ENCODE measurements at places on chromosomes 13 and 19.

- H3K27me3 ChIP-seq = peaks cover 78% of the 10 kb centered on the region
- no peak for DNase-seq
- peaks cover 5% of the 10 kb centered on the region for H3K4me1 ChIP-seq
- no peak overlapping the region for H3K27ac ChIP-seq
Measured at GRCh38 chr13:112067871-112068539, 1.1 kb downstream of the SOX1 start.

DNA sequence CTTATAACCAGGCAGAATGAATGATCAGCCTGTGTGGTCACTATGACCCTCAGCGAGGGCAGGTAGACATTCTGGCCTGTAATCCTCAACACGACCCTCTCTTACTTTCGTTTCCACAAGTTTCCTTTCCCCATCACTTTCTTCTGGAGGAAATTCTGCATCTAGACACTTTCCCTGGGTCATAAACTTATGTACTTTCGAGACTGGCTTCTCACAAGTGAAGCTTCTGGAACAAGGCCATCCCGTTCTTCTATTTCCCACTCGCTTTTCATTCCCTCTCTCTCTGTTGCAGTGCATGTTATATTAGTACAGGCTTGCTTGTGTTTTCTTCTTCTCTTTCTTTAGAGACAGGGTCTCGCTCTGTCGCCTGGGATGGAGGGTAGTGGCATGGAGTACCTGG lies 23.1 kb upstream of the KL start:
- peaks cover 3% of the 10 kb centered on the region for H3K27me3 ChIP-seq
- no peak overlapping the region for H3K4me3 ChIP-seq
- no peak for DNase-seq
- peaks cover 5% of the 10 kb centered on the region for H3K4me1 ChIP-seq

- no peak overlapping the region for H3K27ac ChIP-seq
- no peak for DNase-seq
- H3K36me3 ChIP-seq = no peaks in the 10 kb centered on the region
Measured at GRCh38 chr19:3441089-3441985, 39.0 kb downstream of the SMIM24 start.

DNA sequence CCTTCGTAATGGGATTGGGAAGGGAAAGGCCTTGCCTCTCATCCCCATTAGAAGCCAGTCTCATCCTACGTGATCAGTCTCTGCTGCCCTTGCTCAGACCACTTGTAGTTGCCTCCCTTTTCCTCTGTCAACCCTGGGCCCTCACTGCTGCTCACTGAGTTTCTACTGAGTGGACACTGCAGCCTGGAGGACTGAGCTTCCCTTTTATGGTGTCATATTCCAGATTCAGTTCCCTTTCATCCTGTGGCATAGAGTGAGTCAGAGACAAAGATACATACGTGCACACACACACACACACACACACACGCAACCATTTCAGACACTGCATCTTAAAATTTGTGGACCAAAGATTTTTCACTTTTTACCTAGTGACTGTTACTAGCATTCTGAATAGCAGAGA lies 56.6 kb downstream of the COG3 start:
- H3K4me3 ChIP-seq = no peak overlapping the region
- peaks cover 53% of the 10 kb centered on the region for H3K36me3 ChIP-seq
- no peaks in the 10 kb centered on the region for H3K27me3 ChIP-seq
- DNase-seq = no peak
- no peak overlapping the region for H3K27ac ChIP-seq
- peaks cover 6% of the 10 kb centered on the region for H3K4me1 ChIP-seq

DNA sequence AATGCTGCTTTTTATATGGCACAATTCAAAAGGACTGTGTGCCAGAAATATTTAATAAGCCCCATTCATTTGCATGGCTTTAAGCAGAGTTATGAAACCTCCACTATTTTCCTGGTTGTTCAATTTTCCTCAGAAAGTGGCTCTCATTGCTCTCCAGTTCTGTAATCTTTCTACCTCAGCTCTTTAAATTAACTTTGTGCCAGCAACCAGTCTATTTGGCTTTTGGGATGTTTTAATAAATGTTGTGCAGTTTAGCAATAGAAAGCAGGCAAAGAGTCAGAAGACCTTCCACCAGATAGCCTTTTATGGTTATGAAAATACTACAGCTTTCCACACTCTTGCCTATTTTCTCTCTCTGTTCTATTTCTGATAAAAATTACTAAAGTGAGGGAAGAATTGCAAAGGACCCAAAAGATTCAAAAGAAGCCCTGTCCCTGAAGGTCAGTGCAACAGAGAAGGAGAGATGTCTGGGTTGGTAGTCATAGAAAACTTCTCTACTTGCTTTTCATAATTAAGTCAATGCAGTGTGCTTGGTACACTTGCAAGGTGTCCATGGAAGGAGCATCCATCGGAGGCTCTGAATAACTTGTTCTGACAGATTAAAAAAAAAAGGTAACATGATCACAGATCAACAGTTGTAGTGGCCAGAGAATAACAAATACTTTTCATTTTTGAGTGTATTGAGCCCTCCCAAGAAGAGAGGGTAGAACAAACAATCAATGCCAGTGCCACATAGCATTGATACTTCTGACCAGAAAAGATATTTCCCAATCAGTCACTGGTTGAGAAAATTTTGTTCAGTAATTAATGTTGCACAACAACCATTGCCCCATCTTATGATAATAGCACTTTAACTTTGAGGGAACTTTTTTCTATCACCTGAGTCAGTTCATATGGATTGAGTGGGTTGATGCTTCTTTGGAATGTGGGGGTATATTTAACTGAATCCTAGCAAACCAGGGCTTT lies 48.4 kb upstream of the SPRY2 start:
- no peak for DNase-seq
- H3K36me3 ChIP-seq = no peaks in the 10 kb centered on the region
- no peaks in the 10 kb centered on the region for H3K4me1 ChIP-seq
- H3K4me3 ChIP-seq = no peak overlapping the region
- no peak overlapping the region for H3K27ac ChIP-seq
- peaks cover 3% of the 10 kb centered on the region for H3K27me3 ChIP-seq

DNA sequence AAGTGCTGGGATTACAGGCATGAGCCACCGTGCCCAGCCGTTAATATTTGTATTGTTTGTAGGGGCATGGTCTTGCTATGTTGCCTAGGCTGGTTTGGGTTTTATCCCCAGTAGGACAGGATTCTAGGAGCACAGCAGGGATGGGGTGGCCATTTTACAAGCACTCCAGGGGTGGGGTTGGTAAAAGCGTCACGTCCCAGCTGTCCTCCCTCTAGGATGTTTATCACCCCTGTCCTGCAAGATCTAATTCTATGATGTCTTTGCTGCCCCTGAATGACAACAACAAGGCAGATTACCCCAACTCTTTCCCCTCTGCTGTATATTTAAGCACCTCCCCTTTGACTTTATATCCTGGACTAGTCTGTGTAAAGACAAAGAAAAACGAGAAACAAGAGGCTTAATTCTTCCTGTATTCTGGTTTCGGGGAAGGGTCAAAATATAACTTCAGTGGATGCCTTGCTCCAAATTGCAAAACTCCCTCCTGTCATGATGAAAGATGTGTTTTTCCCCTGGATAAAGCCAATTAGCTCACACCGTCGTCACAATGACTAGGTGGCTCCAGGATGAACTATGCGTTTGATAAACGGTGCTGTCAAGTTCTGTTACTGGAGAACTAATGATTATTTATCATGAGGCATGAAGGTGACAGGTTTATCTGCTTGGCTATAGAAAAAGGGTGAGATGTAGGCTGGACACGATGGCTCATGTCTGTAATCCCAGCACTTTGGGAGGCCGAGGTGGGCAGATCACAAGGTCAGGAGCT lies 27.8 kb upstream of the OR1M1 start:
- no peaks in the 10 kb centered on the region for H3K36me3 ChIP-seq
- H3K4me1 ChIP-seq = peaks cover 7% of the 10 kb centered on the region
- H3K27ac ChIP-seq = peak overlapping the region; percentile 98
- no peak for DNase-seq

GRCh38 chr13:98212763-98213162 lies 35.7 kb upstream of the RNF113B start:
- DNase-seq = no peak
- peaks cover 41% of the 10 kb centered on the region for H3K36me3 ChIP-seq
- H3K27ac ChIP-seq = peak overlapping the region; percentile 58
- H3K4me1 ChIP-seq = peaks cover 62% of the 10 kb centered on the region
- no peak overlapping the region for H3K4me3 ChIP-seq
- H3K27me3 ChIP-seq = no peaks in the 10 kb centered on the region

GRCh38 chr13:44302233-44302632 lies 71.4 kb upstream of the SERP2 start:
- DNase-seq = no peak
- H3K4me3 ChIP-seq = no peak overlapping the region
- no peak overlapping the region for H3K27ac ChIP-seq

DNA sequence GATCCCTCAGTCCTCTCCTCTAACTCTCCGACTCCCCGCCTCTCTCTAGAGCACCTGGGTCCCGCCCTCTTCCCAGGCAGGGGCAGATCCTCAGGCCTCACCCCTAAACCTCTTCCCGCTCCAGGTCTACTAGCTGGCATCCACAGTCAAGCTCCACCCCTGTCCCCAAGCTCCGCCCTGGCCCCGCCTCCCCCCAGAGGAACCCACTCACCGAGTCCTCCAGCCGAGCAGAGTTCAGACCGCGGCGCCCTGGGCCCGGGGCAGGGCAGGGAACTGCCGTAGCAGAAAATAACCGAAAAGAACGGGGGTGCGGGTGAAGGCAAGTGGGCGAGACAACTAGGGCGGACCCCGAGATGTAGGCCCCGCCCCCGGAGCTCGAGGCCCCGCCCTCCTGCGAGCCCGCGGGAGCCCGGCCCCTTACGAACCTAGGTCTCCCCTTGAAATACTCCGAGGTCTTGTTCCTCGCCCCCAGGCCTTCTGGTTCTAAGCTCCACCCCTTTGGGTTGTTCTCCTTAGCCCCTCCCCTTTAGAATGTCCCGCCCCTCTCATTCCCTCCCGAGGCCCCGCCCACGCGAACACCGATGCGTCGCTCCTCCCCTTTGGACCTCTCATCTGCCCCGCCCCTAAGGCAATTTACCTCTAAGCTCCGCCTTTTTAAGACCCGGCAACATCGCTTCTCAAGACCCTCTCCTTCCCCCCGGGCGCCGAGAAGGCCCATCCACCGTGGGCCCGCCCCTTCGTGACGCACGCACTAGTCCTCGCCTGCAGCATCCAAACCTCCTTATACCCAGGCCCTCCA lies at the start of gene GGN:
GGN (minus strand) TSS at position 485 of the 799 bp plus-strand sequence. CDS start 773 bp downstream, outside the sequence.
- peaks cover 34% of the 10 kb centered on the region for H3K27me3 ChIP-seq
- peak within 1 kb of the TSS; percentile 95 for H3K4me3 ChIP-seq

- no peak overlapping the region for H3K4me3 ChIP-seq
- peaks cover 25% of the 10 kb centered on the region for H3K36me3 ChIP-seq
- H3K27ac ChIP-seq = no peak overlapping the region
Measured at GRCh38 chr19:17159466-17160393, 55.4 kb upstream of the USE1 start.

- no peaks in the 10 kb centered on the region for H3K4me1 ChIP-seq
- H3K36me3 ChIP-seq = no peaks in the 10 kb centered on the region
- H3K27me3 ChIP-seq = no peaks in the 10 kb centered on the region
- no peak overlapping the region for H3K27ac ChIP-seq
- DNase-seq = no peak
Measured at GRCh38 chr13:26037302-26037701, 14.5 kb downstream of the SHISA2 start.

GRCh38 chr13:56706485-56706884 lies 434.2 kb upstream of the PRR20A start:
- H3K4me1 ChIP-seq = no peaks in the 10 kb centered on the region
- no peaks in the 10 kb centered on the region for H3K27me3 ChIP-seq
- H3K4me3 ChIP-seq = no peak overlapping the region
- H3K36me3 ChIP-seq = no peaks in the 10 kb centered on the region
- no peak overlapping the region for H3K27ac ChIP-seq

GRCh38 chr13:72194523-72194922 lies 327.5 kb upstream of the DACH1 start:
- no peaks in the 10 kb centered on the region for H3K36me3 ChIP-seq
- DNase-seq = no peak
- no peaks in the 10 kb centered on the region for H3K27me3 ChIP-seq
- H3K27ac ChIP-seq = no peak overlapping the region
- H3K4me1 ChIP-seq = peaks cover 12% of the 10 kb centered on the region
- H3K4me3 ChIP-seq = no peak overlapping the region

GRCh38 chr13:52159159-52159982 lies at the start of gene NEK3:
TSS of gene NEK3 (minus strand) at chr13:52159597. CDS start at chr13:52156191, 3,406 bp downstream.
- peak; percentile 84 for DNase-seq
- H3K36me3 ChIP-seq = peaks cover 4% of the 10 kb centered on the region
- H3K4me1 ChIP-seq = peaks cover 45% of the 10 kb centered on the region

- H3K27me3 ChIP-seq = no peaks in the 10 kb centered on the region
- no peak for DNase-seq
- H3K4me3 ChIP-seq = no peak overlapping the region
- no peaks in the 10 kb centered on the region for H3K36me3 ChIP-seq
- no peak overlapping the region for H3K27ac ChIP-seq
- H3K4me1 ChIP-seq = no peaks in the 10 kb centered on the region
Measured at GRCh38 chr13:84946192-84946591, 853.0 kb downstream of the SLITRK6 start.

DNA sequence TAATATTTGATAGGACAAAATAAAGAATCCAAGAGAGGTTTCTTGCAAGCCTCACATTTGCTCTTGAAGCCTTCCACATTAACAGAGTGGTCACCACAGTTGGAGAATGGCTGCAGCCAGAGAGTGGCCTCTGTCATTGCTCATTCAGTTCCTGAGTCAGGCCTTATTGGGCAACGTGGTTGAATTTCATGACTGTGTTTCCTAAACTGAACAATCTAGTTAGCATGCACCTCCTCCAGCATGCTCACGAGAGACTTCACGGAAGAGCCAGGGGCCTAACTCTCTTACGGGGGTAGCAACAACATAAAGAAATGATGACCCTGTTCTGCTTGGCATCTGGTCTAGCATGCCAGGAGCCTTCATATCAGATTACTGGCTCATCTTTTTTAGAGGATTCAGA lies 9.6 kb upstream of the UBL3 start:
- DNase-seq = no peak
- H3K4me3 ChIP-seq = no peak overlapping the region
- H3K36me3 ChIP-seq = peaks cover 4% of the 10 kb centered on the region
- no peak overlapping the region for H3K27ac ChIP-seq
- H3K4me1 ChIP-seq = peaks cover 20% of the 10 kb centered on the region

DNA sequence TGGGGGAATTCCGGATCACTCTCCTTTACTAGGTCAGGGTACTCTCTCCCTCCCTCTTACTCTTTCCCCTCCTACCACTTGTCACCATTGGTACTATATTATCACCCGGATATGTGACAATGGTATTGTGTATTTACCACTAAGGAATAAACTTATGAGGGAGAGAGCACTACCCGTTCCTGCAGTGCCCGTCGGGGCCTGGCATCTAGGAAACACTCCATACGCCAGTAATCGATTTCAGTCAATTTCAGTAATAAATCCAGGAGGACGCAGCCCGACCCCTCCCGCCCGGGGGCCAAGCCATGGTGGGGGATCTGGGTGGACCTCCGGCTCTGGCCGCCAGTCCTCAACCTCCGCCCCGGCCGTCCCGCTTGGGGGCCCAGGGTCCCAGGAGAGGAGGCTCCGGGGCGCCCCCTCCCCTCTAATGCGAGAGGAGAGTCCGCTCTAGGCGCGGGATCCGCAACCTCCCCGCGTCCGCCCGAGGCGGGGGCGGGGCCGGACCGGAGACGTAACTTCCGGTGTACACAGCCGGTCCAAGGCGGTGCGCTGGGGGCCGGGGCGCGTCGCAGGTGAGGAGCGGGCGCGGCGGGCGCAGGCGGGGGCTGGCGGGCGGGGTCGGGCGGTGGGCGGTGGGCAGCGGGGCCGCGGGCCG lies at the start of gene GARRE1:
GARRE1 (plus strand) TSS at position 509 of the 652 bp plus-strand sequence. CDS start 45,920 bp downstream, outside the sequence.
- peak within 1 kb of the TSS; percentile 98 for H3K4me3 ChIP-seq
- H3K27ac ChIP-seq = peak within 1 kb of the TSS; percentile 98
- H3K36me3 ChIP-seq = peaks cover 6% of the 10 kb centered on the region
